ENCODE measurements at places on chromosomes 11 and 22.

DNA sequence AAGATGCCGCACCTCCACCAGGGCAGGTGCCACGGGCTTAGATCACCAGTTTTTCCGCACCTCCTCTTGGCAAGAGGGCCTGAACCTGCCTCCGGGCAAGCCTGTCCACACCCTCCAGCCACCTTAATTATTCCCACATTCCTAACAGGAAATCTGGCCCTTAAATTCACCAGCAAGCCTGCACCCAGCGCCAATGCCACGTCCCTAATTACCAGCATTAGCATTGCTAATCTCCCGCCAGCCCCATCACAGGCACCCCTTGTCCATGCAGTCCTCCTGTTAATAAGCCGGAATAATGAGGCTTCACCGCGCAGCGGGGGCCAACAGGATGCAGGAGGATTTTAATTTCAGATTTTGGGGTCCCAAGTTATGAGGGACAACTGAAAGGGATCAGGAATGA lies 69.7 kb downstream of the PHF21B start:
- DNase-seq, result no peak

DNA sequence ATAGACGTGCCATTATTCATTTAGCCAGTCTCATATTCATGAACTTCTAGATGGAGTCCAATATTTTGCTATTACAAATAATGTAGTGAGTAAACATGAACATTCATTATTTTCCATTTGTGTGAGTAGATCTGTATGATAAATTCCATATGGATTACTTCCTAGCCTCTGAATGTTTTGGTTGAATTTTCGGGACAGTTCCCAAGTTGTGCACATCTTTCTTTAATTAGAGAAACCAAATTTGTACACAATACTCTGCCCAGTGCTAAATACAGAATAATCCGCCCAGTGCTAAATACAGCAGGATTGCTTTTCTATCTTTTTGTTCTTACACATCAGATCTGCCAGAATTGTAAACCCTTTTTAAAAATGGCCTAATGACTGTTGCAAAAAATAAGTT lies 17.1 kb upstream of the APLP2 start:
- DNase-seq, result no peak

DNA sequence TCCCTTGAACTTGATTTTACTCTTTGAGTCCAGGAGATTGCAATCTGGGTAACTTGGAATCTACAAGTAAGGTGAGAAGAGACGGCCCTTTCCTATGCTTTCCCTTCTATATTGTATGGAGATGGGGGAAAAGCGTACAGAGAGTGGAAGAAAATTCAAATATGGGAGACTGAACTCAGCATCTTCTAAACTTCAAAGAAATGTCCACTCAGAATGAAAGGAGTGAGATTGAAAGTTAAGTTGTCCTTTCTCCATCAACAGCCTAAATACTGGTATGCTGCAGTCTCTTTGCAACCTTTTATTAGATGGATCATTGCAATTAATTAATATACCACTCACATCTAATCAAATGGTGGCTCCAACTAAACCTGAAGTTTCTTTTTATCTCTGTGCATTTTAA lies 6.4 kb upstream of the EXPH5 start:
- DNase-seq, result no peak

GRCh38 chr11:69460540-69461257 lies 20.8 kb upstream of the LINC01488 start:
- peak; percentile 52 for DNase-seq

DNA sequence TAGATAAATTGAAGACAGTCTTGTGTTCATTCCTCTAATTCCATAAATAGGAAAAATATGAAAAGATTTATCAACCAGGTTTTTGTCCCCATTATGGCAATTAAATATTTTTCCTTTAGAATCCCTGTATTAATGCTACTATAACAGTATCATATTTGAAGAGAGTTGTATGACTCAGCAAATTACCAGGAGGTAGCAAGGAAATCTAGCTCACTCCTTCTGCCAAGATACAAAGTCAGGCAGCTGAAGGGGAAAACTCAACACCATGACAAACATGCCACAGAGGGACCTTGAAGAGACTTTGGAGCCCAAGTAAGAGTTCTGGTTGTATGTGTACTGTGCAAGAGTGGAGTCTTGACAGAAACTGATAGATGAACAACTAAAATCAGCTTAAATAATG lies 143.3 kb downstream of the GUCY1A2 start:
- DNase-seq, result no peak

DNA sequence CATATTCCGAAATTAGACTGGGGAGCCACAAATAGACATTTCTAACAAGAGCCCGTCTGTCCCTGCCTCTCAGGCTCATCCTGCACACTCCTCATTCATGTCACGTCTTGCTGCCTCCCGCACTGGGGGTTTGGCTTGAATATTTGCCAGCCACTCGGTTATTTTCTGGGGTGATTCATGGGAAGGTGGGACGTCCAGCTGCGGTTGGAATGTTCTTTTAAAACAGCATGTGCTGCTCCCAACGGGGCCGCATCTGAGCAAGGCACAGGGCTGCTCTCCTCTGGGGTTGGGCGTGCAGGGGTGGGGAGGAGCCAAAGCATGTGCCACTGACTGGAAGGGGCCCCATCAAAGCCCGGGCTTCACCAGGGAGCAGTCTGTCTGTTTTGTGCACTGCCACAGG lies 25.9 kb upstream of the SLC5A4 start:
- DNase-seq, result peak; percentile 41
